ENCODE measurements at places on chromosomes 7 and 10. TPM values are rescaled to one million over a fixed set of nuclear protein-coding genes. Genes with fewer than 3 reads are reported as not detected.

The SRPK2 gene
- total RNA-seq: 57.9 TPM

The SFTPD gene
- not detected for total RNA-seq

The ACSM6 gene
- not detected for total RNA-seq

The NUDT5 gene
- 72.0 TPM for total RNA-seq

The BTBD16 gene
- total RNA-seq: not detected

The MGAM2 gene
- not detected for total RNA-seq

The PDIA4 gene
- 617 TPM for total RNA-seq

The ZNF736 gene
- 10.5 TPM for total RNA-seq

Measured in smooth muscle cell of the umbilical artery (primary cell).